ENCODE measurements at places on chromosomes 12 and 14. TPM values are rescaled to one million over a fixed set of nuclear protein-coding genes. Genes with fewer than 3 reads are reported as not detected.

SOAT2 gene
- not detected for total RNA-seq

GRCh38 chr12:57175428-57176138, 28.2 kb upstream of the LRP1-AS start:
- no peak for DNase-seq

- DNase-seq = no peak
Observed at GRCh38 chr14:53306267-53306721, 153.2 kb upstream of the DDHD1 start.

DNA sequence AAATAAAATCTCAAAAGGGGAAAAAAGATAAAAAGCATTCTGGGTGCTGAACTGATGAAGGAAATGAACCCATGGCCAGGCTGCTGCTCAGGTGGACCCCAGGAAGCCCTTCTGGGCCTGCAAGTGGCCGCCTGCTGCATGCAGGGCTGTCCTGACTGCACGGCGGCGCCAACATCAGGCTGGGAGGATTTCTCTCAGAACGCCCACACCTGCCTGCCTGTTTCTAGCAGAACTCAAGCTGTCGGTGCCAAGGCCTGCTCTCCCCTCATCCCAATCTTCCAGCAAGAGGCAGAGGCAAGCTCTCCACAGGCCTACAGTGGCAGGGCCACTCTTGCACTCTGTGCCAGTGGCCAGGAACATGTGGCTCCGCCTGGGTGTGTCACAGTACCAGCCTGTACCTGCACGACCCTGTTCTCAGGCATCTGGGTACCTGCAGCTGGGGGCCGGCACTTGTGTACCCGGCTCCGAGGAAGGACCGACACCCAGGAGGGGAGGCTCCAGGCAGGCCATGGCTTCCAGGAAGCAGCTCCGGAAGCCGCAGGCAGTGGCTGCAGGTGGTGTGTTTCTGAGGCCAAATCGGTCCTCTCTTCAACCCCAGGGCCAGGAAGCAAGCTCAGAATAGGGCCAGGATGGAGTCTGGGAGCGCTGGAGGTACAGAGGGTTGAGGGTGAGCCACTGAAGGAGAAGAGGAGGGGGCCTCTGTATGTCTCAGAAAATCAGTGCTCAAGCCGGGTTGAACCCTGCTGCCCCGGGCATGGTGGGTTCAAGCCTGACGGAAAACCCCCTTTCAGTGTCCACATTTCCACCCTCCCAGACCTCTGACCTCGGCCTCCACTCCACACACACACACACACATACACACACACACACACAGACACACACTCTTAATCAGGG, 2.5 kb upstream of the INF2 start:
- DNase-seq = no peak

GRCh38 chr12:25558586-25558985, 5.5 kb upstream of the LMNTD1 start:
- no peak for DNase-seq

DNA sequence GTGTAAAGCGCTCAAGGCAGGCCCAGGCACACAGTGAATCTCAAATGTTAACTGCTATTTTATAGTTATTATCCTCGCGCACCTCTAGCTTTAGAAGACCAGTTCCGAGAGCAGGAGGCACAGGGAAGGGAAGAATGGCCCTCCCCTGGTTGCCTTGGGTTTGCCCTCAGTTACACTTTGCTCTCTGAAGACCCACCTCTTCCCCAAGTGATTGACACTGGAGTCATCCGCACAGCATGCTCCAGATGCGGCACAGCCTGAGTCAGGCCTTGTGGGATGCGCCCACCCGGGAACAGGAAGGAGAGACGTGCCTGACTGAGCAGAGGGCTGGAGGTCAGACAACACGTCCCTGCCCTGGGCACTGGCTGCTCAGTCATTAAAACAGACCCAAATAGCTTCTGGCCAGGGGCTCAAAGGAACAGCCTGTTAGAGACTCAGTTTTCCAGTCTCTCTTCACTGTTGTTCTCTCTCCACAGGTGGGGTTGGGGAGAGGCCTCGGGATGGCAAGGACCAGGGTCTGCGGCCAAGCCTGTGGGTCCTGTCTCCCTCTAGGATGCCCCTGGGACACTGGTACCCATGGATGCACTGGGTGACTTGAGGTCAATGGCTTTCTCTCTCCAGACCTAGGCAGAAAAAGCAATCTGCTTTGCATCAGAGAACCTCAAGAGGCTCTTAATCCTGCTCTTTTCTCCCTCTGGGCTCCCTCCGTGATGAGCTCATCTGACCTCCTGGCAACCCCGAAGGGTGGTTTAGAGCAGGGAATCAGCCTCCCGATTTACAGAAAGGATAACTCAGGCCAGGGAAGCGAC, 13.6 kb upstream of the MLXIP start:
- DNase-seq = no peak

DNA sequence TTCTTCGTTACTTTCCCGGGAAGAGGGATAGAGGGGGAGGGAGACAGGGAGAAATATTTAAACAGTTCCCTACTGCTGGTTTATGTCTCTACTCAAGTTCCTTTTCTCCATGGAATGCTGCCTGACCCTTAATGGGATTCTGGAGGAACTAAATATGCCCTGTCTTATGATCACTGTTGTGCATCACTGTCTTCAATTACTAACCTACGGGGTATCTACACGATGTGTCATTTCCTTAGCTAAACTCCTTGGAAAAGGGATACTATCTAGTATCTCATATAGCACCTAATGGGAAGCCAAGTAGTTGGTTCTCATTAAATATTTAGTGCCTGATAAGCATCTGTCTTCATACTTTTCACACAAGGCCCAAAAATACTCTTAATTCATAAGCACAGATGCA, 37.5 kb upstream of the FBLN5 start:
- no peak for DNase-seq

DNA sequence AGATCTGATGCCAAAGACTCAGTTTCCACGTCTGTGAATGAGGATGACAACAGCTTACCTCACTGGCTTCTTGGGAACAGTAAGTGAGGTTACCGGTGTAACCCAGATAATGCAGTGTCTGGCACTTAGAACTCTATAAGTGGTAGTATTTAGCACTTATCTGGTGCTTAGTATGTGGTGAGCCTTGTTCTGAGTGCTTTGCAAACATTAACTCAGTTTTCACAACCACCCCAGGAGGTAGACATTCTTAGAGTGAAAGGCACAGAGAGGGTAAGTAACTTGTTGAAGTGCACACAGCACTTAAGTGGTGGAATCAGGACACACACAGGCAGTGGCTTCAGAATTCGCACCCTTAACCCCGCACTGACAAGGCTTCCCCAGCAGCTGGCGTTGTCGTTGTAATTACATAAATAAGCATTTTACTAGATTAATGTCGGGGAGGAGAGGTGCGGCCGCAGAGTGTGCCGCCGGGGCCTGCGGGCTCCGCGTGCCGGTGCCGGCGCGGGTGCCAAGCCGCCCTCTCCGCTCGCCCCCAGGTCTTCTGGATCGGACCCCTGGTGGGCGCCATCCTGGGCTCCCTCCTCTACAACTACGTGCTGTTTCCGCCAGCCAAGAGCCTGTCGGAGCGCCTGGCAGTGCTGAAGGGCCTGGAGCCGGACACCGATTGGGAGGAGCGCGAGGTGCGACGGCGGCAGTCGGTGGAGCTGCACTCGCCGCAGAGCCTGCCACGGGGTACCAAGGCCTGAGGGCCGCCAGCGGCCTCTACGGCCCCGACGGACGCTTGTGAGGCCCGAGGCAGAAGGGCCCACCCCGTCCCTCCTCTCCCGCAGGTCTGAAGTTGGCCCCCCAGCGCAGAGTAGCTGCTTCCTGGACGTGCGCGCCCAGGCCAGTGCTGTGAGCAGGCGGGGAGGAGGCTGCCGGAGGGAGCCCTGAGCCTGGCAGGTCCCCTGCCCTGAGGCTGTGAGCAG, 4.6 kb downstream of the AQP2 start:
- no peak for DNase-seq

Data from cardiac septum (tissue), 1 donor.